ENCODE measurements at places on chromosomes 16 and 17. TPM values are rescaled to one million over a fixed set of nuclear protein-coding genes. Genes with fewer than 3 reads are reported as not detected.

GRCh38 chr17:80731323-80731722, 186.7 kb downstream of the RPTOR start:
- DNase-seq, result no peak

DNA sequence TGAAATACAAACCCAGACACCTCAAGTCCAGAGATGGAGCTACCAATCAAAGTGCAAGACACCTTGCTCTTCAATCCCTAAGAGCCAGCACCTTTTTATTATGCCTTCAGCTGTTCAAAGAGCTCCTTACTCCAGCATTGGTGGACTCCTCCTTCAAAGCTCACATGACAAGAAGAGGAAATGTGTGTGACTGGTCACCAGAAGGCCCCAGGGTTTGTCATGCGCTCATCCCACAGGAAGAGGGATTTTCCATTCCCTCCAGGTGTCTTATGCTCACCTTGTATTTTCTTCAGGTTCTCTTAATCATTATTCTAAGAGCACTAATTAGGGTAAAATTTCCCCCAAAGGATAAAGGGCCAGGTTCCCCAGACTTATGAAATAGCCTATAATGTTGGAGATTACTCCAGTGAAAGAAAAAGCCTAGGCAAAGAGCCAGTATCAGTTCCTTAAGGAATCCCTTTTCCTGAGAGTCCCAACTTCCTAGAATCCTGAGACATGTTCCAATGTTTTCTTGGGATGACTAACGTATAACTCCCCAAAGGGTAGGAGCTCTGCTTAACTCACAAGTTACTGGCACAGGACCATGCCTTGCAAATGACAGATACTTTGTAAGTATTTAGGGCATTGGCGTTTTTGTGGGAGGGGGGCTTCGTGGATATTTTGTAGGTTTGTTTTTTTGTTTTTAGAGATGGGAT, 56.9 kb upstream of the SOX9 start:
- DNase-seq, result no peak

DNA sequence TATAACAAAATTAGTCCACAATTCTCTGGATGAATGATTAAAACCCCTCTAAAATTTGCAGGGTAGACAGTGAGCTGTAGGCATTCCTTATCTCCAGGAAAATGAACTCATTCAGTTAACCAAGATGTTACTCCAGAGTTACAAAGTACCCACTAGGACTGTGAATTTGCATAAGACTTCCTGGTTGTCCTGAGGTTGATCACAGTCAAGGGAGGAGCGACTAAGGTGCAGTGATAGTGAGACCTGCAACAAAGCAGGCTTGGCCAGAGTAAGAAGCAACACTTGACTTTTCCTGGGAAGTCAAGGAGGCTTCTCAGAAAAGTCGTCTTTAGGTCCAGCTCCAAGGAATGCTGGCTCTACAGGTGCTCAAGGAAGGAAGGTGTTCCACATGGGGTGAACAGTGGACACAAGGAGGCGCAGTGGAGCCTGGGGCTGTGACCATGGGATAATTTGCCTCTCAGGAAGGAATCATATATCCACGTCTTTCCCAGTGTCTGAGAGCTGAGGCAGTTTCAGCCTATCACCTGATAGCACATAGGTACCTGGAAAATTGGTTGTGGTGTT, 821.1 kb upstream of the EEF2KMT start:
- no peak for DNase-seq

The SLFN5 gene
- 8.7 TPM for total RNA-seq

The VAMP2 gene
- total RNA-seq, result 47.2 TPM

DNA sequence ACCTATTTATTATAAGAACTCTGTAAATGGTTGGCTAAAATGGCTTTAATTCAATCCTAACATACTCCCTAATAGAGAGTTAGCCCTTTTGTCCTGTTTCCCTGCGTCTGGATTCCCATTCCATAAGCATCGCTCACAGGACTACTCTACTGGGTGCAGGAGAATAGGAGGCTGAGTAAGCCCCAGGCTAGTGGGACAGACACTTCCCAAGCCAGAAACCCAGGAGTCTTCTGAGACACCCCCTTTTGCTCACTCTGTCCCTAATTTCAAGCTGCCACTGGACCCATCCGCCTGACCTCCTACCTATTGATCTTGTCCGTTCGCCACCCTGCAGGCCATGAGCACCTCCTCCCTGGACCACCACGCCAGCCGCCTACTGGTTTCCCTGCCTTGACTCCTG, 16.7 kb upstream of the TOB1 start:
- no peak for DNase-seq

DNA sequence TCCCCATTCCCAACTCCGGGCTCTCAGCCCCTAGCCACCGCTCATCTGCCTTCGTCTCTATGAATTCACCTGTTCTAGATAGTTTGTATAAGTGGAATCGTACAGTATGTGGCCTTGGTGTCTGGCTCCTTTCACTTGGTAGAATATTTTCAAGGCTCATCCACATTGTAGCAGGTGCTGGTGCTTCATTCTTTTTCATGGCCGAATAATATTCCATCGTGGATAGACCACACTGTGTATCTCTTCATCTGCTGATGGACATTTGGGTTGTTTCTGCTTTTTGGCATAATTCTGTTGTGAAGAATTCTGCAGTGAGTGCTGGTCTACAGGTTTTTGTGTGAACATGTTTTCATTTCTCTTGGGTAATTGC, 324.2 kb downstream of the SEC14L1 start:
- DNase-seq, result no peak

DNA sequence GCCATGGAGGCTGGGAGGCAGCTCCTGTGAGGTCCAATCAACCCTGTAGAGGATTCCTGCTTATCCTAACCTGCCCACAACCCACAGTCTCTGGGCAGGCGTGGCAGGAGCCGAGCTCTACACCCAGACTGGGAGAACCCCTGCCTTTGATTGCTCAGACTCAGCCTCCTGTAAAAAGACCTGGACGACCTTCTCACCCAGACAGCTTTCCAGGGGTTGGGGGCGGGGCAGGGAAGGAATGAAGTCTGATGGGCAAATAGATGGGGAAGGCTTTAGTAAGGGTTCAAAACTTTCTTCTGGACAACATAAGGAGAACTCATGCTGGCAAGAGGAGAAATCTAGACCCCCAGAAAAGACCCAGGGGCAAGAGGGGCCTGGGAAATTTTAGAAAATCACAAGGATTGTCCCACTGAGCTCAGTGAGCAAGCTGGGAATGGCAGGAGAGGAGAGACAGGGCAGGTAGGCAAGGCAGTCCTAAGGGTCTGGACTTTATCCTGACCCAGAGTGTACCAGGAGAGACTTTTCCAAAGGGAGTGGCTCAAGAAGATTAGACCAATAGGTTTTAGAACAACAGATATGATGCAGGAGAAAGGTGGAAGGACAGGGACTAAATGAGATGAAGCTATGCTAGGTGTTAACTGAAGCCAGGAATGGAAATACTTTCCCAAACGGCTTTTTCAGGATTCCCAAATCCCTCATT, 70.8 kb downstream of the TMEM132E start:
- DNase-seq, result no peak

- DNase-seq, result no peak
These were observed 195.9 kb upstream of the CHMP6 start for GRCh38 chr17:80795754-80796153.

- no peak for DNase-seq
These were observed 194.1 kb upstream of the GSE1 start for GRCh38 chr16:85418978-85419491.

The CX3CL1 gene
- 6.0 TPM for total RNA-seq

DNA sequence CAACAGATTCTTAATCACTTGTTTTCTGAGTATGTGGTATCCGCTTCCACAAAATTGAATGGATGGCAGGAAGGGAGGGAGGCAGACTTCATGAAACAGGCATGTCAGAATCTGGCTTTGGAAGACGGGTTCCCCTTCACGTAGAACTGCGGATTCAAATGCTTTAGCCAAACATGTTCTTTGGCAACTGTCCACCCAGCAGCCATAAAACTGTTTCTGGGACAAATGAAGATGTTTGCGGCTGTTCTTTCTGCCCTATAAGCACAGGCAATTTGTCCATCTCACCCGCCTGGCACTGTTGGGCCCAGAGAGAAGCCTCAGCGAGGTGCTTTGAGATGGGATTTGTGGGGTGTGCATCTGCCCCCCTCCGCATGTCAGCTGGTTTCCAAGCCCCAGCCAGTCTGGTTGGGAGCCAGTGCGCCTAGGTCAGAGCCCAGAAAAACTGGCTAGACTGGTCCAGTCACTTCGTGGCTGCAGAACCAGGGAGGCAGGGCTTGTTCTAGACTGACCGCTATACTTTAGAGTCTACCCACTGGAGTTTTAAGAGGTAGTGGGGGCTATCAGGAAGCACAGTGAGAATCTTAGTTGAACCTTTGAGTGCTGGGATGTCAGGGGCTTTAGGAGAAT, 6.3 kb downstream of the CRHR1 start:
- no peak for DNase-seq

The MYH13 gene
- total RNA-seq, result not detected

DNA sequence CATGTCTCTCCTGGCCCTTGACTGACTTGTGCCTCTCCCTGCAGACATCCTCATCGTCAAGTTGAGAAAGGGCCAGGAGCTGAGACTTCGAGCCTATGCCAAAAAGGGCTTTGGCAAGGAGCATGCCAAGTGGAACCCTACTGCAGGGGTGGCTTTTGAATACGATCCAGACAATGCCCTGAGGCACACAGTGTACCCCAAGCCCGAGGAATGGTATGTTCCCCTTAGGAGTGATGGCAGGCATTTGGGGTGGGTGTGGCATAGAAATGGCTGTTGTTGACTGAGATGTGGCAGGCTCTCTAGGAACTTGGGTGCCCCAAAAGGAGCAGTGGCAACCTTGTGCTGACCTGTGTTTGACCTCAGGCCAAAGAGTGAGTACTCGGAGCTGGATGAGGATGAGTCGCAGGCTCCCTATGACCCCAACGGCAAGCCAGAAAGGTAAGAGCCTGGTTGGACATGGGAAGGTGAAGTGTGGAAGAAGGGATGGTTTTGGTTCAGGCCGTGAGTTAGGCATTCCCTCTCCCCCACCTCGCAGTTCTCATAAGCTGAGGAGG, 7.5 kb downstream of the POLR2C start:
- no peak for DNase-seq

- no peak for DNase-seq
These were observed 145.2 kb downstream of the PMP22 start for GRCh38 chr17:15119968-15120367.

DNA sequence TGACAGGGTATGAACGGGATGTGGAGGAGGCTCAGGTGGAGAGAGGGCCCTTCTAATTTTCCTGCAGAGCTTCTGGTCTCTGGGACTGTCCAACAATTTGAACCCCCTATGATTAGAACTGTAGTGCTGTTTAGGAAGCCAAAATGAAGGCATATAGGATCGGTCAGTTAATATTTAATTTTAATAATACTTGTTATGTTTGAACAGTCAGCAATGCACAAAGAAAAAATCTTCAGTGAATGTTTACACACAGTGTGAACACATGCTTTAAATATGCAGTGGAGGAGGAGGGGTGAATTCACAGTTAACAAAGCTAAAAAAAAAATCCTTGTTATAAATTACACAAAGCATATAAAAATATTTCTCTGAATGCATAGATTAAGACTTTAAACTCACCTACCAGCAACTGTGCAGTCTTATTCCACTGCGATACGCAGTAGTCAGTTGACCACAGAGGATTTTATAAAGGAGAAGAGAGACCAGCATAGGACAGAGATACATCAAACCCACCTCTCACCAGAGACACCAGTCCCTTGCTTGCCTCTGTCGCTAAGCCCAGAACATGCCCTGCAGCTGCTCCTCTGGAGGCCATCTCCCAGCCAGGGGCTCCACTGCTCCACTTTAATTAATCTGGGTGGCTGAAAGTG, 14.6 kb downstream of the ANKRD40 start:
- DNase-seq, result no peak

- DNase-seq, result no peak
These were observed 120.5 kb downstream of the CCT6B start for GRCh38 chr17:34840750-34841149.

DNA sequence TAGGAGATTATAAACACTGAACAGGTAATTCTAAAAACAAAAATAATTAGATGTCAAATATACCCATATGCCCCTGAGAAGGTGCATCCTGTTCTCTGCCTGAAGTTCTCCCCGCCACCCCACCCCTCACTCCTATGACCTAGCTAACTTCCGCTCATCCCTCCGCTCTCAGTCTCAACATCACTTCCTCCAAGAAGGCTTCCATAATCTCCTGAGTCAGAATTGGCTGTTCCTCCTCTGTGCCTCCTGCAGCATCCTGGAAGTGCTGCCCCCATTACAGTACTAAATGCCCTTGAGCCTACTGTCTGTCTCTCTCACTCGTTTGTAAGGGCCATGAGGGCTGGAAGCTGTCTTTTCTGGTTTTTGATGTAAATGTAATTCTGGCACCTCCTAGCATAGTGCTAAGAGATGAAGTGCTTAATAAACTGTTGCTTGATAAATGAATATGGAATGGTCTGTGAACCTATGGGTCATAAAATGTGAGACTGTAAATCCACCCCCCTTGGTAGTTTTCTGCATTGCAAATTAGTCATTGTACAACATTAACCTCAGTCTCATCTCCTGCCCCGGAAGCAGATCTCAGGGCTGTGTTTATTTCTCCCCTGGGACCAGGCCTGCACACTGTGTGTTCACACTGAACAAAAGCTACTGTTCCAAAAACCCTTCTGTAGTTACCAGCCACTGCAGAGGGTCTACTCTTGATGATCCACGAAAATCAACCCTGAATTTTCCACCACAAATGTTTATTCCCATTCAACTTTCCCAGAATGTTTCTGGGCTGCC, 3.9 kb upstream of the MYO1D start:
- DNase-seq, result no peak

The RPTOR gene
- 34.0 TPM for total RNA-seq

The AGRP gene
- not detected for total RNA-seq

The SMIM5 gene
- not detected for total RNA-seq

The G6PC1 gene
- total RNA-seq, result not detected

The C1QL1 gene
- 7.1 TPM for total RNA-seq

DNA sequence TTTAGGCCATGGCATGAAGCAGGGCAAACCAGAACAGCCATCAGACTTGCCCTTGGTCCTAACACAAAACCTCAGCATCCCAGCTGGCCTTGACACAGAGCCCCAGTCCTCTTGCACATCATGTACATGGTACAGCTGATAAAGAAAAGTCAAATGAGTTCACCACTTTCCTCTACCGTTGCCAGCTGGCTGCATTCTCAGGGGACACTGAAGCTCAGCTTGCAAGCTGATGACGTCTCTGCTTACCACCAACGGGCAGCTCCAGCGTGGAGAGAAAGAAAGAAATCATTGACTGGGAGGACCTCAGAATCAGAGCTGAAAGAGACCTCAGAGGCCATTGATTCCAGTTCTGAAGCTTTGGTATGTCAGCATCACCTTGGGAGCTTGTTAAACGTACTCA, 80.7 kb upstream of the CES5A start:
- DNase-seq, result no peak

The TXNL4B gene
- 11.8 TPM for total RNA-seq

The PROCA1 gene
- 11.7 TPM for total RNA-seq

DNA sequence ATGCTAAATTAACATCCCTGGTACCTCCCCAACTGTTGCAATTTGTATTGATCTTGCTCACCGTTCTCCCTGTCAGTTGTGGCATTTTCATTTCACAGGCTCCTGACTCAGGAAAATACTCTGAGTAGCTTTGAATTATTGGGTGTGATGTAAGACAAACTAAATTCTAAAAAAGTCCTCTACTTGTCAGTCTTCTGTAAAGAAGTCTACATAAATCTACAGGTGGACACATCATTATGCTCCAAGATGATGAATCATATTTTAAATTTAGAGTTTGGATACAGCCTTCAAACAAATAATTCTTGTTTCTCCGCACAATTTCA, 47.2 kb downstream of the MARCHF10 start:
- no peak for DNase-seq

All from neural crest cell (in vitro differentiated cells).